ENCODE measurements at places on chromosomes 3 and 15. TPM values are rescaled to one million over a fixed set of nuclear protein-coding genes. Genes with fewer than 3 reads are reported as not detected.

DNA sequence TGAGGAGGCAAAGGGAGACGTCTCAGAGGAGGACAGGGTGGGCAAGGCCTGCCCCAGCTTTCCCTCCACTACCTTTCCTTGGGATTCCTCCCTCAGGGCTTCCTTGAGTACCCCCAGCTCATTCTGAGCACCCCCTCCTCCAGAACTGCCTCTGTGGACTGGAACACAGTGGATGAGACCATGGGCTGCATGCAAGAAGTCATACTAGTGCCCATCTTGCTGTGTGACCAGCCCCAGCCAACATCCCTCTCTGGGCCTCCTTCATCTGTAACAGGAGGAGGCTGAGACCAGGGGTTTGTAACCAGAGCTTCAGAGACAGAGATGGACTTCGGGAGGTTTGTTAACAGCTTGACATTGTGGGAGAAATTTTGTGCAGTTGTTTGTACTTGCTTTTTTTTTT lies 25.6 kb downstream of the FEM1B start:
- no peak for DNase-seq

GRCh38 chr3:163476179-163476578 lies 1602.1 kb downstream of the SI start:
- no peak for DNase-seq

GRCh38 chr3:171156401-171157010 lies 130.0 kb upstream of the SLC2A2 start:
- DNase-seq: no peak

DNA sequence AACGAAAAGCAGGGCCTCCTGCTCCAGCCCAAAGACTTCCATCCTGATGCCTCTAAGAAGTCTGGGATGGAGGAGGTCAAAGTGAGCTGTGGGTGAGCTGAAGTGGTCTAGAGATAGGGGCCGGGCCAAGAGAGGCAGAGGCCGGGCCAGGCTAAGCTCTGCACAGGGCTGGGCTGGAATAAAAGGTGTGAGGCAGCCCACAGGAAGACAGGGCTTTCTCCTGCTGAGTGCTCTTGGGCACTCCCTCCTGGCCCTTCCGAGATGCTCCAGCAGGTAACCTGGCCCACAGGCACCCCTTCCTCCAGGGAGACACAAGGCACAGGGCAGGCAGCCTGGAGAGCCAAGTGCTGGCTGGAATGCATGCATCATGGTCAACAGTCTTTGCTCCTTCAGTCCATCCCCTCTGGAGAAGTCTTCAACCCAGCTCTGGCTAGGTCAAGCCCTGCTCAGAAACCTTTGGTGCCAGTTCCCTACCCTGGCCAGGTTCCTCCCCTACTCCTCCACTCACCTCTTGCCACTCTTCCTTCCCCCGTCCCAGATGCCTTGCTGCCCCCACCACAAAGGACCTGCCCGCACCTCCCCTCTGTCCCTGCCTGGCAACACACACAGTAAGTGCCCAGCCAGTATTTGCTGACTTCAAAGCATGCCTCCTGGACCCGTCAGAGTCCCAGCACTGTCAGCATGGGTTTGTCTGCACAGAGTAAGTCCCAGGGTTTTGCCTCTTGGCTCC lies 93.6 kb downstream of the SEC22A start:
- no peak for DNase-seq

The PLA2G4B gene
- total RNA-seq: 5.5 TPM

DNA sequence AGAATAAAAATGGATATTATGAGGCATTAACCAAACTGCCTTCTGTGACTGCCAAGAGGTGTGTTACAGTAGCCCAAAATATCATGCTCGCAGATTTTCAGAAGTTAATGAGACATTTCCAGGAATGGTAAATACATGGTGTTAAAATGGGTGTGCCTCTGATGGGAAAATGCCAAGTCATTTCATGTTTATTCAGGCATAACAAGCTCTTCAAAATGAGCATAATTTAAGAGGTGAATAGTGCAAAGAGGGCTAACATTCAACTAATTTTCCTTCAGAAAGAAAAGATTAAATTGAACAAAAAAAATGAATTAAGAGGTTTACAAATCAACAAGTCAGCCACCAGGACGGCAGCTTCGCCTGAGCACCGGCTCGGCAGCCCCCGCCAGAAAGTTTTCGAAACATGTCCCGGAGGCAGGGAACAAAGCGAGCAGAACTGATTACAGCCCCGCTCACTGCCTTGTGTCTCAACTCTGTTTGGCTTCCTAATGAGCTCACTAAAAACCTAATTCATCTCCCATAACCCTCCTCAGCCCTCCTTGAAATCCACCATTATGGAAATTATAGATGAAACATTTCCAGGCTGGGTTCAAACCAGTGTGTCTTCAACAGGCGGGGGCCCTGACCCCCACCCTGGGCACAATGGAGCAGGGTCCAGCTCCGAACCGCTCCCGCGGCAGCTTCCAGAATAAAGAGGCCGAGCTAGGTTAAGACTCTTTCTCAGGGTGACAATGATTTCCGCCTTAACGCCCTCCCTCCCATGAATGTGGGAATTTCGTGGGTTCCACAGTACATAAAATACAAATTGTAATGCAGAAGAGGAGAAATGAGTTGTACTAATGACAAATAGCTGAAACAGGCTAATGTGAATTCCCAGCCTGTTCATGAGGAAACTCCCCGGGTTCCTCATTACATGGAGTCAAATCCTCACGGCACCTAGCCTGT lies 43.9 kb downstream of the MEIS2 start:
- no peak for DNase-seq

DNA sequence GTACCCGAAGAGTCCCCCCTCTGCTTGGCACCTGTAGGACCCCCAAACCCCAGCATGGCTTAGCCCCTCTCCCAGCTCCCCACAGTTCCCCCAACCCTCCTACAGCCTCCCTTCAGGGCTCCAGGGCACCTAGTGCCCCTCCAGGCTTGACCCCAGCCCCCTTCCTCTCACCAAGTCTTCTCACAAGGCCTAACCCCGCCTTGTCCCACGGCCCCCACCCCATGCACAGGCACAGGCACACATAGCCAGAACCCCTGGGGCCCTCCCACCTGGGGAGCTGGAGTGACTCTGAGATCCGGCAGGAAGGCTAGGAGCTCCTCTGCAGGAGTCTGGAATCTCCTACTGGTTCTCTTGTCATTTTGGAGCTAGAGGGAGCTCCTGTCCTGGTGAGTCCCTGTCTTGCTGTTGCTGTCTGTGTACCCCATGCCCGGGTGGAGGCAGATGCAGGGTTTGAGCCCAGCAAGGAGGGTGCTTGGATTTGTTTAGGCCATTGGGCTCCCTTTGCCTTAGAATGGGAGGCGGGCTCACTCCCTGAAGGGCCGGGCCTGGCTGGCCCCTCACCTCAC lies 39.6 kb downstream of the KLF13 start:
- DNase-seq: no peak

DNA sequence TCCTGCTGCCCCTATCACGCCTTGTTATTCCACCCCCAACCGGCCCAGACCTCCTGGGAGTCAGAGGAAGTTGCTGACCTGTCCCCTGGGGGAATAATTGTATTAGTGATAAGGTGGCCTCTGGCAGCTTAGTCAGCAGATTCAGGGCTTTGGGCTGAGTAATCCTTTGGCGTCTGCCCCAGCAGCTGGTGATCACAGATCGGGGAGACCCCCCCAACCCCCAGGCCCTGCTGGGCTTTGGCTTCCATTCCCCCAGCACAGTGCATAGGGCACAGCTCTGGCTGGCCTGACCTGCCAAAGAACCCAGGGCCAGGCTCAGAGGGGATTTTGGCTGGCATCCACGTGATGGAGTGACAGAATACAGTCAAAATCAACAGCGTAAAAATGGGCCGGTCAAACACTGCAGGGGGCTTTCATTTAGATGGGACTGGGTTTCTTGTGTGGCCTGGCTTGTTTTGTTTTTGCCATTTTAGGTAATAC lies 3.9 kb upstream of the NR2E3 start:
- DNase-seq: no peak

The CFAP100 gene
- total RNA-seq: not detected

DNA sequence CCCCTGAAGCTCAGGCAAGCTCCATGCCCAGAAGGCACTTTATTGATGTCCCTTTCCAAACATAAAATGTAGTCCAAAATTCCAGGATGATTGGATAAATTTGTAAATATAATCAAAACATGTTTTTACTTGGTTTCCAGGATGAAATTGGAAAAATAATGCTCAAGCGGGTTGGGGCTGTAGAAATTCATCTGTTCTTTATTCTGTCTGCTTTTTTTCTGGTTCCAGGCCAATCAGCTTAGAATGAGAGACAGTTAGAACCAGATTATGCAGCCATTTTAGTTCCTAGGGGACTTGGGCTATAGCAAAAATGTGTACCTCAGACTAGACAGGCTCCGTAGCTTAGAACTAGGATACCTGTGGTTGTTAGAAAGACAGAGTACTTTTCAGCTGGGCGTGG lies 450.8 kb downstream of the MCTP2 start:
- DNase-seq: no peak

- no peak for DNase-seq
Observed at GRCh38 chr15:79682285-79682684, 214.5 kb downstream of the MTHFS start.

- no peak for DNase-seq
Observed at GRCh38 chr3:52121813-52122212, 32.4 kb downstream of the POC1A start.

GRCh38 chr3:2950159-2950558 lies 160.0 kb downstream of the IL5RA start:
- no peak for DNase-seq

The ADAMTS7 gene
- total RNA-seq: 0.10 TPM

DNA sequence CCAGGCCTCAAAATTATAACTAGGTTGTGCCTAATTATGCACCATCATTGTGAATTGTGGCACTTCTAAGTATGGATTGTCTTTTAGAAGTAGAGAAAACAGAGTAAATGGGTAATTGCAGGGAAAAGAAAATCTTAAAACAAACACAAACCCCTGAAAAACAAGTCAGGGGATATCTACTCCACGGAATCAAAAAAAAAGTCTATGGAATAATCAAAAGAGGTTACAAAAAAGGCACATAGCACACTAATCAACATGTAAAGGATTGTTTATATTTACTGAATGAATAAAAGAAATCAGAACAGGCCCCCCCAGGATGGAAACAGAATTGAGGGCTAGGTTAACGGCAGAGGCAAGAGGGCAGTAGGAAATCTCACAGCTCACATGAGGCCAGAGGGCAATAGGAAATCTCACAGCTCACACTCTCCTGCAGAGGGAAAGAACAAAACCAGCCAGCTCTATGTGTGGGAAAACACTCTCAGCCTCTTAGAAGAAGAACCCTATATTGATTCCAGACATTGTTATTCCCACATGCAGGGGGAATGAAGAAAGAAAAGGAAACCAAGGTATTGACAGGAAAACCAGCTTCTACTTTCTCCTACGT lies 72.7 kb upstream of the FNDC3B start:
- no peak for DNase-seq

The GATA2 gene
- total RNA-seq: 13.7 TPM

The CPNE4 gene
- total RNA-seq: not detected

The GOLGA6L26 gene
- not detected for total RNA-seq

- peak; percentile 18 for DNase-seq
Observed at GRCh38 chr3:13879102-13879945, 547 bp downstream of the WNT7A start.

- no peak for DNase-seq
Observed at GRCh38 chr3:157755233-157755632, 252.0 kb upstream of the VEPH1 start.

The PDZRN3 gene
- total RNA-seq: 0.23 TPM

DNA sequence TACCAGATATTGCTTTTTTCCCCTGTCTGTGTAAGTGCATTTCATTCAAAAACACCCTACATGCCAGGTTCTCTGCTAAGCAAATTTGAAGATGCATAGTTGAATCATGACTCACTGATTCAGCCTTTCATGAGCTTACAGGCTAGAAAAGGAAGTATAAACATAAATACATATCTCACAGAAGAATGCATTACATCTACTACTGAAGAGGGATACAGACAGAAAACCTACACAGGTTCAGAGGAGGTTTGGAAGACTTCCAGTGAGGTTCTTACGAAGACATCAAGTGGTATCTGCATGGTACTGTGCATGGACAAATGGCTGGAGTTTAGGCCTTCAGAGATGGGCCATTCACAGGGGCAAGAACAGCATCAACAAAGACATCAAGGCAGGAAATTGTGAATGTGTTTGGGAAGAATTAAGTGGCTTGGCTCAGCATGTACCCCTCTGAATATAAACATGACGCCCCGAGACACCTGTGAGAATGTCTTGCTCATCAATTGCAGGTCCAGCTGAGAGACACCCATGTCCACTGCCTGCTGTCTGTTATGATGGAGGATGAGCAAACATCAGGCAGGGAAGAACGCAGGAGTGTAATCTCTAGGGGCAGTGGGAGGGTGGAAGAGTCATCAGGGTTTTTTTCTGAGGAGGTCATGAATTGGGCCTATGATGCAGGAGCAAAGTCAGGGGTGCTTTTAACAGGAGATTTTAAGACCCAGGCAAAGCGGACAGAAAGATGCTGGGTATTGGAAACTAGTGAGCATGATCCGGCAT lies 105.1 kb upstream of the GALNT15 start:
- no peak for DNase-seq

The LRRK1 gene
- total RNA-seq: 1.8 TPM

GRCh38 chr3:94539937-94540336 lies 477.1 kb downstream of the NSUN3 start:
- DNase-seq: no peak

The PARP15 gene
- 6.4 TPM for total RNA-seq

GRCh38 chr3:164507886-164508285 lies 570.4 kb downstream of the SI start:
- DNase-seq: no peak

The CADM2 gene
- total RNA-seq: not detected

DNA sequence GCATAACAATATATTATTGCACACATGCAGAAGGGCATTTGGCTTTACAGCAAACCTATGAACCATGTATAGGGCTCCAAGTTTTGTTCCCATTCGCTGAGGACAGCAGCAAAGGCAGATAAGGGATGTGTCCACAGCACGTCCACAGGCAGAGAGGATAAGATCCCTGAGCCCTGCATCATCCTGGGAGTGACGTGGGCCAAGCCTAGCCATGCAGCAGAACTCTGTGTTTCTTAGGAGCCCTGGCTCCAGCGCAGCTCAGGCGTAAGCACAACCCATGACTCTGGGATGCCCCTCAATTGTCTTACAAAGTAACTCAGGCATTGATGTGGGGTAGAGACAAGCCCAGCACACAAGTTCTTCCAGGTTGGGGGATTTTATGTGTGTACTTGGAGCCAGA lies 194.3 kb upstream of the CTDSPL start:
- no peak for DNase-seq

GRCh38 chr3:111761309-111761795 lies 97.7 kb upstream of the PHLDB2 start:
- DNase-seq: no peak

The C3orf85 gene
- not detected for total RNA-seq

DNA sequence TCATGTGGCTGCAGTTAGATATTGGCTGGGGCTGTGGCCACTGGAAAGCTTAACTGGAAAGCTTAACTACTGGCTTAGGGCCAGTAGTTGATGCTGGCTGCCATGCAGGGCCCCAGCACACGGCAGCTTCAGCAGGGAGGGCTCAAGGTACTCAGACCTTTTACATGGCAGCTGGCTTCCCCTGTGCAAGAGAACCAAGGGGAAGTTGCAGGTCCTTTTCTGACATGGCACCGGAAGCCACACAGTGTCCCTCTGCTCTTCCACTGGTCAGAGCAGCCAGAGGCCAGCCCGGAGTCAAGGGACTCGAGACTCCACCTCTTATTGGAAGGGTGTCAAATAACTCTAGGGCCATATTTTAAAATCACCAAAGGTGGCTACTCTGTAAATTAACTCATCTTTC lies 24.5 kb downstream of the CCR9 start:
- DNase-seq: no peak

The B3GALNT1 gene
- total RNA-seq: 2.4 TPM

GRCh38 chr3:135907422-135908165 lies 57.9 kb upstream of the PPP2R3A start:
- DNase-seq: no peak

- DNase-seq: no peak
Observed at GRCh38 chr3:102224171-102224570, 210.6 kb upstream of the ZPLD1 start.

GRCh38 chr3:30462721-30463470 lies 143.5 kb upstream of the TGFBR2 start:
- no peak for DNase-seq
